CD4-positive, alpha-beta T cell treated with Interleukin-6 at 100 ng/mL for 8 hours (primary cell): ENCODE measurements at places on chromosomes 7 and 10.

DNA sequence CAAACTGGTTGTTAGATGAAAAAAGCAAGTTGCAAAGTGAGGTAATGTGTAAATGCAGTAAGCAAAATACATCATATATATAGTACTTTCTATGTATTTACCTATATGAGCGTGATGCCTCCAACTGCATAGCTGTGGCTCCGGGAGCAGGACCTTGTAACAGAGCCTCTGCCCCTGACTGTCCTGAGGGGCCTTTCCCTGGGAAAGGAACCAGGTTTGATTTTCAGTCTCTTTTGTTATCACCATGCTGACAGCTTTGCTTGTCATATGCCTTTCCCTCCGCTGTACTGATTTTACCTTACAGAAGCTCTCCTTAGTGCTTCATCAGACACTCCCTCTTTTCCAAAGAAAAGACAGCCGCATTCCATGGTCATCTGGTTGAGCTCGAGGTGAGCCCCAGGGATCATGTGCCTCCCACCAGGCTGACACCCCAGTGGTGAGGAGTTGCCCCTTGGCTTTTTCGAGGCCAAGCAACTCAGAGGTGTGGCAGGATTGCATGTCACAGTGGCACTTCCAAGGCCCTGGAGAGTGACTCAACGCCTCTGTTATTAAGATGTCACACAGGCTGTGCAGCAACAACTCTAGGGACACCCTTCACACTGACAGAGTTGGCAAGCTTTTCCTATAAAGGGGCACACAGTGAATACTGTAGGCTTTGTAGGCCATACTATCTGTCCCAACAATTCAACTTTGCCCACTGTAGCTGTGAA, 78.9 kb downstream of the ALOX5 start:
- no peak for DNase-seq

DNA sequence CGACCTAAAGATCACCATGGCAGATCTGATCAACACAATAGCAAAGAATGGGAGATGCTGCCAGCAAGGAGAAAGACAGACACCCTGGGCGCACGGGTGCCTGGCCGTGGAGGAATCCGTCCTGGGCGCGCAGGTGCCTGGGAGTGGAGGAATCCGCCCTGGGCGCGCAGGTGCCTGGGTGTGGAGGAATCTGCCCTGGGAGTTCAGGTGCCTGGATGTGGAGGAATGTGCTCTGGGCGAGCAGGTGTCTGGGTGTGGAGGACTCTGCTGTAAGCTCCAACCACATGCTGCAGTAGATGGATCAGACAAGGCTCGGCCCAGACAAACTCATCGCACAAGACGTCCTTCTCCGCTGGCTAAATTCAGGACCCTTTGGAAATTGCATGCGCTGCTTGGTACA, 346.3 kb upstream of the ADARB2 start:
- DNase-seq: no peak

DNA sequence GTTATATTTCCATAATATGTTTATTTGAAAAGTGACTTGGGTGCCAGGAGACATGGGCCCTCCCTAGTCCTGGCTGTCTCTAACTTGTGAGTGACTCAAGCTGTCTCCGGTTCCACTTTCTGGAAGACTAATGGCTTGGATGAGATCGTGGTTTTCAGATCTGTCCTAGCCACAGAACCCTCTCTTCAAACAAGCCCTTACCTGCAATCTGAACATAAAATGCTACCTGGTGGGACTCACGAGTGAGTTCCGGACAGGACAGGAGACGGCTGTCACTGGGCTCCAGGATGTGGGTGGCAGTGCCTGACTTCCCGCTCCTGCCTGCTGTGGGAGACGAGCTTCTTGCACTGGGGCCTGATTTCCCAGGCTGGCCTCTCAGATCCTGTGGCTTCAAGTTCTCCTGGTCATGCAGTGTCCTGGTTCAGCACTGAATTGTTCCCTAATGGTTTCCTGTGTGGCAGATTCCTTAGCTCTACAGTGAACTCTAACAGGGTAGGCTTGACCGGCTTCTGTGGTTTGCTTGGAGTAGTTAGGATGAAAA, 26.0 kb upstream of the PFKFB3 start:
- no peak for DNase-seq

DNA sequence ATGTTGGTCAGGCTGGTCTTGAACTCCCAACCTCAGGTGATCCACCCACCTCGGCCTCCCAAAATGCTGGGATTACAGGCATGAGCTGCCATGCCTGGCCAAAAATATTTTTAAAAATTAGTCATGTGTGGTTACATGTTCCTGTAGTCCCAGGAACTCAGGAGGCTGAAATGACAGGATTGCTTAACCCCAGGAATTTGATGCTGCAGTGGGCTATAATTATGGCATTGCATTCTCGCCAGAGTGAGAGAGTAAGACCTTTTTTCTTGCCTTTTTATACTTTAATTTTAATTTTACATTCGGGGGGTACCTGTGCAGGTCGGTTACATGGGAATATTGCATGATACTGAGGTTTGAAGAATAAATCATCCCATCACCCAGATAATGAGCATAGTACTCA, 86.6 kb upstream of the ZNF92 start:
- no peak for DNase-seq

- no peak for DNase-seq
Observed at GRCh38 chr7:116240024-116240668, 29.8 kb downstream of the TES start.

- no peak for DNase-seq
Observed at GRCh38 chr7:155997431-155998327, 185.4 kb upstream of the SHH start.

DNA sequence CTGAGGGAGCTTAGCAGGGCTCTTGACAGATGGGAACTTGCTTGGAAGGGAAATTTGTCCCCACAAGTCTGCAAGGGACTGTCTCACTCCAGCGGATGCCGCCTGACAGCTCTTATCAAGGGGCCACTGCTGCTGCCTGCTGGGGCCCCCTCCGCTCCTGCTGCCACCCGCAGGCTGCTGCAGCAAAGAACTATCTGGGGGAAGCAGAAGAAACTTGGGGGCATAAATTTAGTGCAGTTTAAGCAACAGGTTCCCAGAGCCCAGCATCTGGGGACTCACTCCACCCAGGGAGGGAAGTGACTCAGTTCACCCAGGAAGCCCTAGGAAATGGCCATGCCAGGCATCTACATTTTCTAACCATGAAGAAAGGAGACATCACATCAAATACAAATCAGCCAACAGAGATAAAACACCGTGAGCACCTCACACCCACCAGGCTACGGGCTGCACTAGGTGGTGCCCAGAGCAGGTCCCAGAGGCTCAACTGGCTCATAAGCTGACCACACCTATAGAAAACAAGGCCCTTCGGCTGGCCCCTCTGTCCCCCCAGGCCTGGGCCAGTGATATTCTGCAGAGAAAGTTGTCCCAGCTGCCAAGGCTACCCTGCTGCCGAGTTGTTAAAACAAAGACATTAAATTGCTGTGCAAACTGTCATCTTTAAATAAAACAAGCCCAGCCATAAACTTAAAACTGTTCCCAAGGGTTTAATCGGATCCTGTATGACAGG, 3.7 kb downstream of the RGS10 start:
- peak; percentile 32 for DNase-seq
